ENCODE measurements at places on chromosomes 13 and 19.
A peak's percentile ranks its signal among the peaks of the same experiment; 100 is the strongest.

DNA sequence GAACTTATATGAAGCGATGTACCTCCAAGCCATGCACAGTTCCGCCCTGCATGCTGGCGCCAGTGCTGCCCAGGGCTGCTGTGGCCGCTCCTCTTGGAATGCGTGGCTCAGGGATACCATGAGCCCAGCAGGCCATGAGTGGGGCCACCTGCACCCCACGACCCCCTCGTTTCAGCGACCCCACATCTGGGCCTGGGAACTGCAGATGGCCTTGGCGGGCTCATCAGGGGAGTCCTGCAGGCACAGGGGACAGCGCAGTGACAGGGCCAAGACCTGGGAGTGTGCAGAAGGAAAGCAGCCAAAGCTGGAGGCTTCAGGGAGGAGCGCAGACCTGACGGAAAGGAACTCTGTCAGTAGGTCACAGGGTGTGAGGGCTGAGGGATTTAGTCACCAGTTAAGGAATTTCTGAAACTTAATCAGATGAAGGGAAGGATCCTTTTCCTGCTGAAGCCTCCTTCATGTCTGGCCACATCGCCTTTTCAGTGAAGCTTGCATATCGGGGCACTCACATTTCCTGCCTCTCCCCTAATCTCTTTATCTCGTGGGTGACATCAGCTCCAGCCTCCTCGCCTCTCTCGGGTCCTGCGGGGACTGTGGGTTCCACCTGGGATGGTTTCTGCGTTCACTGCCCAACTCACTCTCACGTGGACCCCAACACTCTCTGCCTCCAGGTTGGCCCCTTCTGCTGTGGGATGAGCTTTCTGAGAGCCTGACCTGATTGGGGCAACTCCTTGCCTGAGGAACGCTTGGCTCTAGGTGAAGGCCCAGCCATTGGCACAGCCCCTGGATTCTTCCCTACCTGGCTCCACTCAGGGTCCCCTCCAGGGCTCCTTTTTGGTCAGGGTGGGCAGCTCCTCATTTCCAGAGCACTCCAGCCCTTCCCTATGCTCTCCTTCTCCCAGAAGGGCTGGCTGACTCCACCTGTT is 123.5 kb downstream of the CRYL1 start:
- DNase-seq, result no peak

- DNase-seq, result no peak
Measured at GRCh38 chr13:51811920-51812451, 8.0 kb upstream of the DHRS12 start.

- no peak for DNase-seq
Measured at GRCh38 chr19:30567536-30568232, 195.5 kb downstream of the ZNF536 start.

DNA sequence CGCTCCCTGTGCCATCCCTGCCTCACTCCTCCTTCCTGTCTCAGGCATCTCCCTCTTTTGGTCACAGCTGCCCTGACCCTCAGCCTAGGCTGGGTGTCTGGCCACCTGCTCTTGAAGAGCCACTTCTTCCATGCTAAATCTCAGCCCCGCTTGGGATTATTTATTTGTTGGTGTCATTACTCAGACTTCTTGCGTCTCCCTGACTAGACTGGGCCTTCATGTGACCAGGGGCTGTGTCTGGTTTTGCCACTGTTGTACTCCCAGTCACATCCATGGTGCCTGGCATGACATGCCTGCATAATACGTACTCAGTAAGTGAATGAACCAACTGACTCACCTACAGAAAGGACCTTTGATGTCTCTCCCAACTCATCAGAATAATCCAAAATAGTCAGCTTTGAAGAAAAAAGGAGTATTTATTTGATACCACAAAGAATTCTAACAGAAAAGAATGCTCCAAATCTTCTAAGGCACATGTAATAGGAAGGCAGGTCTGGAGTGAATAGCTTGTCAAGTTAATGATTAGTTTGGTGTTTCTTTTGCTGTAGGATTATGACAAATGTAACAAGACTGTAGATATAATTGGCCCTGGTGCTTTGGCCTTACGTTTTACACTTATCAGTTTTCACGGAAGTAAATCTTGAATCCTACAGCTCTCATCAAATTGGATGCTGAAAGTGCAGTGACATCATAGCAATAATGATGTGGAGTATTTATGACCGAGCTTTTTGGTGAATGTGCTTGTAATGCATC is 84.0 kb downstream of the ALOX5AP start:
- DNase-seq, result no peak

- no peak for DNase-seq
Measured at GRCh38 chr13:101915755-101916107, 463.3 kb downstream of the ITGBL1 start.

GRCh38 chr13:111880185-111880584 is 186.8 kb upstream of the SOX1 start:
- DNase-seq, result peak; percentile 66

DNA sequence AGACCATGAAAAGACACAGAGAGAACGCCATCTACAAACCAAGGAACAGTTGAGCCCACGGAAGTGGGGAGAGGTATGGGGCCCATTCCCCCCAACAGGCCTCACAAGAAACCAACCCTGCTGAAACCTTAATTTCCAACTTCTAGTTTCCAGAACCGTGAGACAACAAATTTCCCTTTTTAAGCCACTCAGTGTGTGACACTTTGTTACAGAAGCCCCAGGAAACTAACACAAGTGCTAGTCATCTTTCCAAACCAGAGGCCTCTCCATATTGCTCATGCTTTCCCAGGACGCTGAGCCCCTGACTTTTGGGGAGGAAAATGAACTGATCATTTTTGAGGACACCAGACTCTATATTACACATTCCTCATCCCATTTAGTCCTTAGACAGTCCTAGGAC is 186.8 kb downstream of the NUFIP1 start:
- DNase-seq, result no peak

DNA sequence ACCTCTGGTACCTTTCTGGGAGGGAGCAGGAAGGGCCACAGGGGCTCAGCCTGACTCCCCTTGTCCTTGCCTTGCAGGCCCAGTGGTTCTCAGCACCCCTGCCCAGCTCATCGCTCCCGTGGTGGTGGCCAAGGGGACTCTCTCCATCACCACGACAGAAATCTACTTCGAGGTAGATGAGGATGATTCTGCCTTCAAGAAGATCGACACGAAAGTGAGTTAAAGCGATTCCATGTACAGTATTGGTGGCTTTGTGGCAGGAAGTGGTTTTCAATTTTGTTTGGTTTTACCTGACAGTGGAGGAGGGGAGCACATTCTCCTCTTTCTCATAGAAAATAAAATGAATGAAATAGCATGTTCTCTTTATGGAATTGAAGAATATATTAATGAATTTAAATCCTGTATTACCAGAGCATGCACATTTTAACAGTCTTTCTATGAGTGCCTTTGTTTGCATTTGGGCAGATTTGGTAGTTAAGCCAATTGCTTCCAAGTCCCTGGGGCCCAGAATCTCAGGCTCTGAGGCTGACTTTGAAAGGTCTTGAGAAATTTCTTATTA is 4.1 kb downstream of the MAB21L1 start:
- DNase-seq, result no peak

DNA sequence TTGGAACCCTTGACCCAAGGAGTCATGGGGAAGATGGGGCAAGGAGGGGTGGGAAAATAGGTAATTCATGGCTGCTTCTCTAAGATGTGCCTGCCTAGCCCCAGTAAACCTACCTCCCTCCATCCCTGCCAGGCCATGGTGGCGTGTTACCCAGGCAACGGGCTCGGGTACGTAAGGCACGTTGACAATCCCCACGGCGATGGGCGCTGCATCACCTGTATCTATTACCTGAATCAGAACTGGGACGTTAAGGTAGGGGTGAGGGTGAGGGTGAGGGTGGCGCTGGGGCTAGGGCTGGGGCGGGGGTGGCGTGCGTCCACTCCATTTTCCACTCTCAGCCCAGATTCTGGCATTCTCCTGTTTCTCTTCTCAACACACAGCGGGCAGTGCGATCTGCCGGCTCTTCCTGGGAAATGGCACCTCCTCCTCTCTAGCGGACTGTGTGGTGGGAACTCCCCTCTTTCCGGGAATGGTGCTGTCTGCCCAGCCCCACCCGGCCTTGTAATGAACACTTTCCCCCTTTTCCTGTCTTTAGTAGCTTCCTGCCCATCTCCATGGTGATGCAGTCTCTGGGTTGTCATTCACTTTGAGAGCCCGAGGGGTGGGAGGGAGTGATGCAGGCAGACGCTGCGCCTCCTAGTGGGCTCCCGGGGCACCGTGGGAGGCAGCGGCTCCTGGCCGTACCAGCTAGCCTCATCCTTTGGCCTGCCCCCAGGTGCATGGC is 7.6 kb downstream of the EGLN2 start:
- DNase-seq, result peak; percentile 87

DNA sequence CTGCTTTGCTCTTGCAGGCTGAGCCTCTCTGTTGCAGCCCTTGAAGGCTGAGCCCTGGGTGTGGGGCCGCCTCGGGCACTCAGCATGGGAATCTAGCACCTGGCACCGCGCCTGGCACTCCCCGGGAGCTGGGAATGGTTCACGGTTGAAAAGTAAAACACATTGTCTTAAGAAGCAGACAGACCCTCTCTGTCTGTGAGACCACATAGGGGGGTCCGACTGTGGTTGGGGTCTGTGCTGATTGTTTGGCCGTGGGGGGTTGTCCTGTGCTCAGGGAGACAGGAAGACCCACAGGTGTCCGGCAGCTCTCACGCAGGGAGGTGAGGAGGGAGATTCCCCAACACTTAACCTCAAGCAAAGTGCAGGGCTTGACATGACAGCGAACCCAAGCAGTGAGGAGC is 64.8 kb downstream of the SOX1 start:
- DNase-seq, result no peak

DNA sequence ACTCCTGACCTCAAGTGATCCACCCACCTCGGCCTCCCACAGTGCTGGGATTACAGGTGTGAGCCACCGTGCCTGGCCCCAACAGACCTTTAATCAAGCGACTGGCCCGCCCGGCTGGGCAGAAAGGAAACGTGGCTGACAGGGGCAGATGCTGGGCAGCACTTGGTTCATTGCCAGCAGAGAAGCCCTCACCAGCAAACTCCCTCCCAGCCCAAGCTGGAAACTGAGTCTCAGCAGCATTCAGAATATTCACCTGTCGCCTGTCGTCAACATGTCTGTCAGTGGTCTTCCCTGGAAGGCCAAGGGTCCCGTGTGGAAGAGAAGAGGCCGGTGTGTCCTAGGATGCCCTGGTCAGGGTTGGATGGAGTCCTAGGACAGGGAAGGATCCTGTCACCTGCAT is 245.0 kb downstream of the TEX29 start:
- no peak for DNase-seq

- DNase-seq, result no peak
Measured at GRCh38 chr13:50805805-50806204, 37.7 kb downstream of the DLEU7 start.

DNA sequence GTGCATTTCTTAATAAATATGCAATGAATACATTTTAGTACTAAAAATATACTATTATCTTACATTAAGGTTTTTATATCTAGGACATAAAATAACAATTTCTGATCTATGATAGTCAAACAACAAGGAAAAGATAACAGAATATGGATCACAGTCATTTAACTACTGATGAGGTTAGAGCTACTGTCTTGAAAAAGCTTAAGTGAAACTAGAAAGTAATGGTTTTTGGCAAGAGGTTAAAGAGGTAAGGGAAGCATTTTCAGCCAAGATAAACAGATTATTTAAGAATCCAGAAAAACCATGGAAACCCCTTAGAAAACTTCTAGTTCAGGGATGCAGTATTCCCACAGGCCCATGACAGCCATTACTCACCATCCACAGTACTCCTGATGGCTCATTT is 787.4 kb downstream of the DACH1 start:
- no peak for DNase-seq

GRCh38 chr13:31908696-31909411 is 122.7 kb upstream of the FRY start:
- DNase-seq, result no peak

GRCh38 chr19:9906475-9907087 is 29.7 kb downstream of the OLFM2 start:
- DNase-seq, result no peak

DNA sequence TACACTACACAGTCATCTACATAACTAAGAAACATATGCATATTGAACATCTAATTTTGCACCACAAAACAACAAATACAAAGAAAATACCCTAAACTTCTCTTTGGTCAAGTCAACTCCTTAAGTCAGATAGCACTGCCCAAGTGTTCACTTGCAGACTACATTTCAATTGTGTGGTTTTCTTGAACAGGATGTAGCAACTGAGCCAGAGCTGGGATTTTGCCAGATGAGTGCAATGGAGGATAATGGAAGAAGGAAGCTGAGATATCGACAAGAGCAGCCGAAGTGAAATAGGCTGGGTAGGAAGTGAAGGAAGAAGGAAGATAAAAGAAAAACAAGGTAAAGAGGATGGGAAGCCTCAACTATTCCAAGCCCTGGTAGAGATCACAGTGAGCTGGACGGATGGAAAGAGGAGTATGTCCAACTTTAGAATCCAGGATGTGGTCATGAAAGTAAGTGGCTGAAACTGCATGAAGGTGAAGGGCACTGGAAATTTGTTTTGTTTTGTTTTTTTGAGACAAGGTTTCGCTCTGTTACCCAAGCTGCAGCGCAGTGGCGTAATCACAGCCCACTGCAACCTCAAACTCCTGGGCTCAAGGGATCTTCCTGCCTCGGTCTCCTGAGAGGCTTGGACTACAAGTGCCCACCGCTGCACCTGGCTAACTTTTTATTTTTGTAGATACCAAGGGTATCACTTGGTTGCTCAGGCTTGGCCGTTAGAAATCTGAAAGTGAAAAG is 15.0 kb downstream of the NUFIP1 start:
- DNase-seq, result no peak

DNA sequence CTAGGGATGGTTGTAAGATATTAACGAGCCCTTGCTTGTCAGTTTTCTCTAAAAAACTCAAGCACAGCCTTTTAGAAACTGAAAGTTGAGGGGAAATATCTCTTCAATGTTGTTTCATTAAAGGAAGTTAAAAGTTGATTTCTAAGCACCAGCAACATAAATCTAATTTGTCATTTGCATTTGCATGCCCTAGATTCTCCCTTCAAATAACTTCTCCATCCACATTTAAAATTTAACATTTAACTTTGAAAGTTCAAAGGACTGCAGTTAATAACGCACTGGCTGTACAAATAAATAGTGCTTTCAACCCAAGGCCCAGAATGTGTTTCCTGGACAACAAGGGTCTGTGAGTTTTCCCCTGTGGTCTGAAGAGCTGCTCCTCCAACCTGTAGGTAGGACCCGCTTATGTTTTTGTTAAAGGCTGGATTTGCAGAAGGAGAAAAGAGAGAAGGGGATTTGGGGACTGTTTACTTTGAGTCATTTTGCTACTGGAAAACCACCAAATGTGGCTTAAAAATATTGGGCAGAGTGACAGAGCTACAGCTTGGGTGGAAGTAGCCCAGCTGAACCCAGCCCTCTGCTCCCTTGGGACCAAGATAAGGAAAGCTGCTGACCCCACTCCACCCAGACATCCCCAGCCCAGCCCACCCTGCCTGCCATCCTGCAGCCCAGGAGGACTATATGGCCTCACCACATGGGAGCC is 39.8 kb downstream of the TNFRSF19 start:
- DNase-seq, result no peak

- no peak for DNase-seq
Measured at GRCh38 chr13:113452942-113453901, at the start of gene ADPRHL1. Gene ADPRHL1 (minus strand): TSS chr13:113453488. CDS start chr13:113453437, 51 bp downstream.

DNA sequence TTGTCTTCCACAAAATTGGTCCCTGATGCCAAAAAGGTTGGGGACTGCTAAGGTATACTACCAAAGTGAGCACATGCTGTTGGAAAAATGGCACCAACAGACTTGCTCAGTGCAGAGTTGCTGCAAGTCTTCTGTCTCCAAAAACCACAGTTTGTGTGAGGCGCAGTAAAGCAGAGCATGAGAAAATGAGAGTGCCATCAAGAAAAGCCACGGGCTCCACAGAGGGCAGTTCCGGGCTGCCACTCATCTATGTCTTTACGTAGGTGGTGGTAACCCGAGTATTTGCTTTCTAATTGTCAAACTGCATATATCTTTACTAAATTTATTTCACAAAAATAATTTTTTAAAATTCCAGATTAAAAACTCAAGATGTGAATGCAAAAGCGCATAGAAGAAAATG is 123.8 kb downstream of the RNF17 start:
- DNase-seq, result no peak

Measured in lower leg skin (tissue), 4 donors.